Activated naive CD4-positive, alpha-beta T cell (primary cell): ENCODE measurements at places on chromosomes 11 and 22.

- DNase-seq, result no peak
Measured at GRCh38 chr11:75968021-75968625, 153.1 kb downstream of the UVRAG start.

- no peak for DNase-seq
Measured at GRCh38 chr11:70084046-70084984, 6.2 kb downstream of the ANO1 start.

GRCh38 chr11:2517386-2518064 is 72.7 kb downstream of the KCNQ1 start:
- no peak for DNase-seq

DNA sequence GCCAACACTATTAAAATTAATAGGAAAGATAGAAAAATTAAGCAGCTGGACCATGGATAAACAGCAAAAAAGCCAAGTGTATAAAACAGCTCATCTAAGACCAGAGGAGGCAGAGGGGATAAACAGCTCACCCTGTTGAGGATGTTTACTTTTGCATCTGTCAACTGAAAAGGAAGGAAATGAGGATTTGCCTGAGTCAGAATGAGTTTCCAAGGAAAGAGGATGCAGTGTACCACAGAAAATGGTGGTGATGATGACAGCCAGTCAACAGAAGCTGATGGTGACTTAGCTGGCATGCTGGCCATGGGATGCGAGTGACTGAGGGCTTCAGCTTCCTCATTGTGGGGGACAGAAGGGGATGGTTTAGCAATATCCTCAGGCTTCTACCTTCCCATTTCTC is 183.5 kb downstream of the KIRREL3 start:
- no peak for DNase-seq
